Stimulated activated CD4-positive, alpha-beta T cell treated with anti-CD3 and anti-CD28 coated beads, TNF-alpha, amount 100 ng/mL, for 24 hours (primary cell): ENCODE measurements at places on chromosomes 2 and 18.

DNA sequence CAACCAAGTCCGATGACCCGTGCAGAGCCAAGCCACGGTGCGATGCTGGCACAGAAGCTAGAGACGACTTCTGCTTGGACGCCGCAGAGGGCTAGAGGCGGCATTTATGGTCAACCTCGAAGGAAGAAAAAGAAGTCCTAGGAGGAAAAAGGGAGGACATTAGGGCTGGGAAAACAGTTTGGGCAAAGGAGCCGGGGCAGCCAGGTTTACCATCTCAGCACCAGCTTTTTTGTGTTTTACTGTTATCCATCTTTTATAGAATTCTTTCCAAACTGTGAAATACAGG, 643 bp upstream of the DTNB start:
- no peak for DNase-seq

DNA sequence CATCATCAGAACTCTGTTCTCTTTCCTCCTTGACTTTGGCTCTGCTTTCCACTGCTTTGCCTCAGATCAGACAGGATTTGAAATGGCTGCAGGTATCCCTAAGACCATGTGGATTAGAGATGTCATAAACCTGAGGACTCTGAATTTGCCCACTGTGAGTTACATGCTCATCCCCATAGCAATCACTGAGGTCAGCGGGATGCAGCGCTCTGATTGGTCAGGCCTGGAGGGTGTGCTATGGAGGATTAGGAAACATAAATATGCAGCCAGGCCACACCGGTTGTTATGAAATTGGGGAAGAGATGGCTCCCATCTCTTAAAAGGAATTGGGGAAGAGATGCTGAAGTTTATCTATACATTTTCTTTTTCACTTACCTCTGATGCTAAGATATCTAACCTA, 73.7 kb upstream of the DNAJC10 start:
- no peak for DNase-seq

DNA sequence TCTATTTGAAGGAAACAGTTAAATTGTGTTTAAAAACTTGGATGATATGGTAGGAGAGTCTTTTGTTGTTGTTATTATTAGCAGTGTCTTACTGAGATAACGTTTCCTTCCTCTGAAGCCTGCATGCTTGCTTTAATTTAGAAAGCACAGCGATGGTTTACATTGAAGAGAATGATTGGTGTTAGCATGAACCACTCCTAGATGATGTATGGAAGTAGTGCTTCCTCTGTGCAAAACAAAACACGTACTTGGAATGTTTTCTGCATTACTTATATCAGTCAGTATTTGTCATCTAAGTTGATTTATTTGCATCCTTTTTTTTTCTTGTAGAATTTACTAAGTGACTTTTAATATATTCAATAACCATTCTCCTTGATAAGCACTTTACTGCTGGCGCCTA, 89.0 kb downstream of the UGGT1 start:
- no peak for DNase-seq

GRCh38 chr18:9173770-9174233, 37.2 kb downstream of the ANKRD12 start:
- DNase-seq = no peak

DNA sequence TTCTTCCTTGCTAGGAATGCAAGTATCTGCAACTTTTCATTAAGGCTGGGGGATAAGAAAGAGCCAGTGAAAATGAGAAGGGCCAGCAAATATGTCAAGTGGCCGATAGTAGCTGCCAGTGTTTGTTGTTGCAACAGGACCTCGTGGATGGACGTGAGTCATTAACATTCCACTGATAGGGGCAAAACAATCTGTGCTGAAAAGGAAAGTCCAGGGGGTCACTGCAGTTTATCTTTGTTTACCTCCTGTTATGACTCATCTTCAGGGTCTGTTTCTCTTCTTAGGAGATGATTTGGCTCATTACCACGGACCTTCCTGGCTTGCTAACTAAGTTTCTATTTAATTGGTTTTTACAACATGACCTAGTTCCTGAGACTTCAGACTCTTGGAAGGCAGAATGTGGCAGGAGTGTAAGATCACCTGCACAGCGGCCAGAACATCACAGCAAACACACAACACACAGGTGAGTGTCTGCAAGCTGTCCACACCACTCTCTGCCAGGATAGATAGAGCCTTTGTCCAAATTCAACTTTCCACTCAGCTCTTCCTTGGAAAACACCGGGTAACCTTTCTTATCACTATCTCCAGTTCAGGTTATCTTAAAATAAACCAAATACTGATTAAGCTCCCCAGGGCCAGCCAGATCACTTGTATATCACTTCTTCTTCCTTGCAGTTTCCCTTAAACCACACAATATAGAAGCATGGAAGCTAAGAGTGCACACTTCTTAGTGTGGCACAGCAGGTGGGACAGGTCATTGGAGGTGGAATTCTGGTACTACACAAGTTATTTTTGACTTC, 157.5 kb upstream of the LMAN1 start:
- no peak for DNase-seq

GRCh38 chr18:26568926-26569665, 20.7 kb upstream of the KCTD1 start:
- DNase-seq = no peak

- DNase-seq = no peak
Observed at GRCh38 chr2:71505086-71505769, 51.9 kb downstream of the DYSF start.

DNA sequence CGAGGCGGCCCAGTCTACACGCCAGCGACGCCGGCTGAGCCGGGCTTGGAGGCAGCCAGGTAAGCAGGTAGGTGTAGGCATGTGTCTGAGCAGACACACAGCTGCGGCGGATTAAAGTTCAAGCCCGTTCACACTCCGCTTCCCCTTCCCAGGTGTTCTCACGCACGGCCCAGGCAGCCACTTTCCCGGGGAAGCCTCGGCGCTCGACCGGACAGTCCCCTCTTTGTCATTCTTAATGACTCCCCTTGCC, 367 bp downstream of the TGFA start:
- DNase-seq = no peak

DNA sequence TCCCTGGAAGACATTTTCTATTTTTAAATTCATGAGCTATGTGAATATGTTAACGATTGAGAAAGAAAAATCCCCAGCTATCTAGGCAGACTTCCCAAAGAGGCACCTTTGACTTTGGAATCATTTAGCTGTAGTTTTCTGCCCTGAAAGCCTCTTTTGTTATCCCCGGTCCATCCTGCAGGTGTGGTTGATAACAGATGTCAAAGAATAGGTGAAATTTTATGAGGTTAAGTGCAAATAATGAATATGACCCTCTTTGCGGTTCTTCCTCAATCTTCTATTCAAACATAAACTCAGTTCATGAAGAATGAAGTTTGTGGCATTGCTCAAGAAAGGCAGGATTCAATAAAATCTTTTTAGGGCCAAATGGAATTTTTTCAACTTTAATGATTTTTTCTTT, 51.6 kb upstream of the ATP8B1 start:
- no peak for DNase-seq

GRCh38 chr2:130310881-130311280, 31.8 kb upstream of the IMP4 start:
- no peak for DNase-seq

- no peak for DNase-seq
Observed at GRCh38 chr2:224837558-224837957, 121.4 kb upstream of the CCDC195 start.

GRCh38 chr2:159098921-159099411, 130.5 kb downstream of the TANC1 start:
- no peak for DNase-seq

- DNase-seq = no peak
Observed at GRCh38 chr2:209549589-209549988, 125.7 kb downstream of the MAP2 start.

DNA sequence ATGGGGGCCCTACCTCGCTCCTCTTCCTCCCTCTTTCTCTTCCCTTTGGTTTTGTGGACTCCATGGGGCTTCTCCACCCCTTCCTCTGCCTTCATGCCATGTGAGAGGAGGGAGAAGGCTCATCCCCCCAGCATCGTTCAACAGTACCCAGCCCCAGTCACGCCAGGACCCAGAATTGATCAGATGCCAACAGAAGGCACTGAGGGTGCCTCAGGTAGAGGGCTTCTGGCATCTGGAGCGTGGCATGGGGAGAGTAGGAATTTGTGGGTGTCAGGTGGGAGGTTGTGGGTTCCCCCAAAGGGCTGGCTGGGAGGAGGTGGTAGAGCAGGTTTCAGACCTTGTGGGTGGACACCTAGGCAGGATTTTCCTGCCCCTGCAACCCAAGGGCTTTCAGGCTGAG, 122.0 kb downstream of the TWIST2 start:
- no peak for DNase-seq

- no peak for DNase-seq
Observed at GRCh38 chr2:153230977-153231376, 247.6 kb downstream of the RPRM start.

DNA sequence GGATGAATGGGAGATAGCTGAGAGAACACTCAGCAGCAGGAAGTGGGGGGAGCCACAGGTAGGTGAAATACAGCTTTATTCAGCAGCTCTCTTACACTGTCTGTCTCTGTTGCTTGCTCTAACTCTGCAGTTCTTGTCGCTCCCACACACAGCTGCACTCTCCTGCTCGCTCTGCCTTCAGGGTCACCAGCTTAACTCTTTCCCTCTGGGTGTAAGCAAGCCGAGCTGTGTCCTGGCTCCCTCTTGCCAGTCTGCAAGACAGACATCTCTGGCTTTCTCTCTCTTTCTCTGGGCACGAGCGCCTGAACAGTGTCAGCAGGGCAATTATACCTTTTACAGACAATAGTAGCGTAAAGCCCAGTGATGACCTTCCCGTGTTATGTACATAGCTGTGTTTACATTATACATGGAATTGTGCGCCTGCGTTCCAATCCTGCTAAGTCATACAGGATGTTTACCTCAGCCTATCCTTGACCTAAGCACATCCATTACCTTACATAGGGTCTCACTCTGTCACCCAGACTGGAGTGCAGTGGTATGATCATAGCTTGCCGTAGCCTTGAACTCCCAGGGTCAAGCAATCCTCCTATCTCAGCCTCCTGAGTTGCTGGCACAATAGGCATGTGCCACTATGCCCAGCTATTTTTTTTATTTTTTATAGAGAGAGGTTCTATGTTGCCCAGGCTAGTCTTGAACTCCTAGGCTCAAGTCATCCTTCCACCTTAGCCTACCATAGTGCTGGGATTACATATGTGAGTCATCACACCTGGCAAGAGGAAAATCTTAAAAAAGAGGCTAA, 57.8 kb upstream of the CHN1 start:
- DNase-seq = no peak

- no peak for DNase-seq
Observed at GRCh38 chr18:80112624-80113248, 3.7 kb downstream of the ADNP2 start.

DNA sequence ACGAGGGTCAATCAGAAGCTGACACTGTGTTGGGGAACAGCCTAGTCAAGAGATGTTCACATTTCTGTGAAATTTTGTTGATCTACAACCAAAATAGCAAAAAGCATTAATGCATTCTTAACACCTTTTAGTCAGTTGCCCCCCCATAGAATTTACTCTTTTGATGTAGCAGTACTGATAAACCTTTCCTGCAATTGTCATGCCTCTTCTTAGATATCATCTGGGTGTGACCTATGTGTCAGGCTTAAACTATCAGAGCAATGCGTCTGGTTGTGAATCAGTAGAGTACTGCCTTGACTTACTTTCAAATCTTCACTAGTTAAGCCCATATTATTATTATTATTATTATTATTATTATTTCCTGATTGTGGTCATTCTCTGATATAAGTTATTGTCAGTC, 61.9 kb downstream of the GREB1L start:
- DNase-seq = no peak

- DNase-seq = no peak
Observed at GRCh38 chr18:63439334-63439733, 17.1 kb upstream of the VPS4B start.

GRCh38 chr2:43853141-43854081, 14.6 kb downstream of the ABCG8 start:
- DNase-seq = no peak

DNA sequence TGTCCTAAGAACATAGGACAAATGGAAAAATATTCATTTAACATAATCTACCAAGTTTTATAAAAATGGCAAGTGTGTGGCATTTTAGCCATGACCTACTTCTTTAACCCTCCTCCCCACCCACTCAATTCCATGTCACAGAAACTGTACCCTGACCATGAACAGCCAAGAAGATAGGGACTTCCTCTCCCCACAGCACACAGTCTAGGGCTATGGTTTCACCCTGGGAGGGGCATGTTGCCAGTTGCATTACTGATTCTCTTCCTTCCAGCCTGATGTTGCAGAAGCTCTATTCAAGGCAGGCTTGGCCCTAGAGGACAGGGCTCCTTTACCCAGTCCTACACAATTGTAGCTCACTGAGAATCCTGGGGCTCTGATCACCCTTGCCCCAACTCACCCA, 153.6 kb upstream of the KLF7 start:
- DNase-seq = no peak

- no peak for DNase-seq
Observed at GRCh38 chr2:154223726-154224125, 352.0 kb downstream of the GALNT13 start.

DNA sequence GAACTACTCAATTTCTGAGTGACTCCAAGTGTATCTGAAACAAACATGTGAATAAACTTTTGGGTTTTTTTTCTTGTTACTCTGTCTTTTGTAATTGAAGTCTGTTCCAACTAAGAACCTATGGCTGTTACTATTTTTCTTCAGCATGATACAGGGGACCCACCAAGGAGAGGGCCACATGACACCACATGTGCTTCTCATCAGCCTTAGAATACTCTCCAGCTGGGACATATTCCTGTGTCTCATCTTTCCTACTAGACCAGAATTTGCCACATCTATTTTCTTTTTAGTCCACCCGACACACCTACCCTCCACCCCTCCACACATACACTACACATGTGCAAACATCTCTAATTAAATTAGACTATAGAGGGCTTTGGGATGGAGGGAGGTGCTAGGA, 191.7 kb upstream of the NDUFV2 start:
- DNase-seq = no peak

- no peak for DNase-seq
Observed at GRCh38 chr2:238286095-238286494, 2.3 kb downstream of the PER2 start.

DNA sequence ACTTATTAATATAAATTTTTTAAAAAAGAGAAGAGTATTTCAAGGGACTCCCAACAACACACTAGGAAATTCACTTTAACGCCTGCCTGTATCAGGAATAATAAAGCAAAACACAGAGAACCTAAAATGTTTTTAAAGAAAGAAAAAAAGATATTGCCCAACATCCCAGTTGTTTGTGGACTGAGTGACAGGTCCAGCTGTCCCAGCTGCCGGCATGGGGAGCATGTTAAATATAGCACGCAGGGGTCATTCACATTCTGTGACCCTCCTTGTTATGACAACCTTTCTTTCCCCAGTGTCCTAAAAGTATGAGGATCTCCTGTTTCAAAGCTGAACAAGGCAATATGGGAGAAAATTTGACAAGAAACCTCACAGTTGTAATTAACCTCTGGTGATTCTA, 4.4 kb downstream of the KLHL41 start:
- DNase-seq = no peak

DNA sequence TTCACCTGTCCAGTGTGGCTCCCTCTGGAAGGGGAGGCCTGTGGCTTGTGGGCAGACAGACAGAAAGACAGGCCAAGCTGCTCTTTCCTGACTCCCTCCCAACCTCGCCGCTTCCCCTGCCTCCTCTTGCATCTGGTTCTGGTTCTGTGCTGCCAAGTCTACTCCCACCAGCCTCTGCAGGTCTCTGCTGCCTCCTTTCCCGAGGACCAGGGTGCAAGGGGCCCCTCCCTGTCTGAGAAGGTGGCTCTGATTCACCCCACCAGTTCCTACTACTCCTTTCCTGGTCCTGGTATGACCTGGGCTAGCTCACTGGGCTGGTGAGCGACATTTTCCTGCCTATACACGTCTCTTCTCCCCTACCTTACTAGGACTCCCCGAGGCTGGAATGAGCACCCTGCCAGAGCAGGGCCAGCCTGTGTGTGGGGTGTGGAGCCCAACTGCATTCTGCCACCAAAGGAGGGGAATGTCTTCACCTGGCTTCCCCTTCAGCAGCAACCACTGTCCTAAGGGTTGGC, 238.5 kb downstream of the CELF4 start:
- DNase-seq = no peak
